ENCODE measurements at places on chromosomes 4 and X.

- peak; percentile 51 for DNase-seq
These were observed 1.1 kb downstream of the PLAC8 start for GRCh38 chr4:83113429-83113786.

GRCh38 chr4:86450861-86451260 lies 91.0 kb upstream of the MAPK10 start:
- DNase-seq, result no peak

- no peak for DNase-seq
These were observed 392 bp upstream of the UGT2A3 start for GRCh38 chr4:68951806-68952585.

DNA sequence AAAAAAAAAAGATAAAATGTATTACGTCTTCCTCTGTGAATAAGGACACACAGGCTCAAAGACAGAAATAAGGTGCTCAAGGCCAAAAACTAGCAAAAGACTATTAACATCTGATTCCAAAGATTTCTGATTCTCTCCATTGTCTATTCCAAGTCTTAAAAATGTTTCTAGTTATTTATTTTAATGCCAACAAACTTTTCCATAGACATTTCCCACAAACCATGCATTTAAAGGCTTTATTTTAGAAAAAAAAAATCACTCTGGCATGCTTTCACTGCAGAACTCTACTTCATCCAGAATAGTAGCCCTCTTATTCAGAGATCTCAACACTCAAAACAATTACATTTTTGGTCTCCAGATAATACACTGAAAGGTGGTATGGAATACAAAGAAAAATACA lies 545.0 kb upstream of the TENM3 start:
- DNase-seq, result no peak

DNA sequence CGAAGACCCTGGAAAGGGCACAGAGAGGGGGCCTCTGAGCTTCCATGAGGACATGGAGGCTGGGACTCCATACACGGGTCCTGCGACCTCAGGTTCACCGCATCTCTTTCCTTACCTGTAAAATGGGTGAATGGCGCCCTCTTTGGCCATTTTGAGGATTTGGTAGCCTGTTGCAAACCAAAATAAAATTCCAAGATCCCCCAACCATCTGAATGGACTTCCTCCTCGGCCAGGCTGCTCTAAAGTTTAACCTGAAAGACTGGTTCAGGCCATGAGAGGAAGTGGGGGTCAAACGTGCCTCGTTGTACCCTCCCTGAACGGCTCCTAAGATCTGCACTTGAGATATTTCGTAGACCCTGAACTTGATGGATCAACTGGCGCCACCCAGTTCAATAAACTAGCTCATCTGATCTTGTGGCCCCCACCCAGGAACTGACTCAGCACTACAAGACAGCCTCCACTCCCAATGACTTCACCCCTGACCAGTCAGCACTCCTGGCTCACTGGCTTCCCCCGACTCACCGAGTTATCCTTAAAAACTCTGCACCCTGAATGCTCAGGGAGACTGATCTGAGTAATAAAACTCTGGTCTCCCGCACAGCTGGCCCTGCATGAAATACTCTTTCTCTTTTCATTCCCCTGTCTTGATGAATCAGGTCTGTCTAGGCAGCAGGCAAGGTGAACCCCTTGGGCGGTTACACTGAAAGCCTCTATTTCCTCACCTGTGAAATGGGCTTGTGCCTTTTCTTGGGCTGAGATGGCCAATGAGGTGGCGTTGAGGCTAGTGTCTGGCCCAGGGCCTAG lies 32.9 kb upstream of the GPR78 start:
- peak; percentile 86 for DNase-seq

Measured in SJSA1 (cell line).